ENCODE measurements at places on chromosomes 2 and 18.

GRCh38 chr2:202042444-202042843 lies 8.8 kb downstream of the FZD7 start:
- no peak for DNase-seq

DNA sequence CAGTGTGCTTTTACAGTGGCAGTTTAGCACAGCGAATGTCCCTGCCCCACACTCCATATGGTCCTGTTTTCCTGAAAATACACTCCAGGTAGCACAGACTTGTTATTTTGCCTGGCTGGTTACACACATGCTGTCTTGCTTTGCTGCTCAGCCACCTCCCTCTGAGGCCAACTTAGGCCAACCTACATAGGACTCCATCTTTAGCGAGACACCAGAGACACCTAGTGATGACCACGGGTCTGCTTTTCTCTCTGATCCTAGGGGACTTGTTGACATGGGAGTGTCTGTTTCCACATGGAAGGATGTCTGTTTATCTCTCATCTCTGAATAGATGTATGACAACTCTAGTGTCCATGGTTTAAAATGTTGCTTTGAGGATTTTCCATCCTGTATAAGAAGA lies 43.3 kb downstream of the PLEKHB2 start:
- no peak for DNase-seq

GRCh38 chr2:105925390-105925789 lies 180.7 kb downstream of the NCK2 start:
- DNase-seq, result no peak

GRCh38 chr2:113077921-113078320 lies 10.2 kb downstream of the IL1F10 start:
- DNase-seq, result no peak

DNA sequence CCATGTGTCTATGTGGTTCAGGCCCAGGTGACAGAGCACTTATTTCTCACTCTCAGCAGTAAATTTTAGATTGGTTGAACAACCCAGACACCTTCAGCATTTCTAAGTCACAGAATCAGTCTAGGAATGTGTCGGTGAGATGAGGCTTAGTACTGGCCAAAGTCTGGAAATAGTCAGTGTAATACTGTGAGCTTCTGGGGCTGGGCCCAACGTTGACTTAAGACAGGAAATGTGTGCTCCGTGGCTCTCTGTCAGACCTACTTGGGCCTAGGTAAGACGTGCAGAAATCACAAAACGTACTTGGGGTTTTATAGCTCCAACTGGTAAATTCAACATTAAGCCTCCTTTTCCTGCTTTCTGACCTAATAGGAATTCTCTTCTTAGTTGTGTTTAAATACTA lies 160.3 kb upstream of the COL3A1 start:
- DNase-seq, result no peak

DNA sequence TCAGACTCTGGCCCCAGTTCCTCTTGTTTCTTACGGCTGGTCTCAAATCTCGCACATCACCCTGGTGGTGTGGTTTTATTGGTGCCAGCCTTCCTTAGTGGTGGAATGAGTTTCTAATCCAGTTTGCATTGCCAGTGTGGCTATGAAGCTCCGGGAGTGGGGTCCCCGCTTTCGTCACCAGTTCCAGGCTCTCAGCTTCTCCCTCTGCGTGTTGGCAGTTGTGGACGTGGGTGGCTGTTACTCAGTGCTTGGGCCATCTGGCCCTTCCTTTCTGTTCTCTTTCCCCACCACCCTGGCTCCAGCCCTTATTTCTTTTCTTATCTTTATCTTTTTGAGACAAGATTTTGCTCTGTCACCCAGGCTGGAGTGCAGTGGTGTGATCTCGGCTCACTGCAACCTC lies 30.1 kb downstream of the EFR3B start:
- DNase-seq, result no peak

DNA sequence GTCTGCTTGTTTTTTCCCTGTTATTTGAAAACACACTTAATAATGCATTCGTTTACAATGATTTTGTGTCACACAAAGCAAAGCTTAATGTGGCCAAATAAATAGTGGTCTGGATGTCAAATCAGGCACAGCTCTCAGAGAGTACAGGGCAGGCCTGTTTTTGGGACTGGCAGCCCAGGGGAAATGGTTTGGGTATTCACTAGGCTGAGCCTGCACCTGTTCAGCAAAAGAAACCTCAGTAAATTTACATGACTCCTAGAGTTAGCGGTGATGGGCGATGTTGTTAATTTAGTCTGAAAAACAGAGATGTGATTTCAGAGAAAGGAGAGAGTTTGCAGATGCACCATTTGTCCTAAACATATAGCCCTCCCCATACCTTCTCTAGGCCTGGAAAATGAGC lies 197.1 kb downstream of the ALK start:
- DNase-seq, result no peak

GRCh38 chr2:239871481-239872435 lies 153.4 kb downstream of the NDUFA10 start:
- no peak for DNase-seq

DNA sequence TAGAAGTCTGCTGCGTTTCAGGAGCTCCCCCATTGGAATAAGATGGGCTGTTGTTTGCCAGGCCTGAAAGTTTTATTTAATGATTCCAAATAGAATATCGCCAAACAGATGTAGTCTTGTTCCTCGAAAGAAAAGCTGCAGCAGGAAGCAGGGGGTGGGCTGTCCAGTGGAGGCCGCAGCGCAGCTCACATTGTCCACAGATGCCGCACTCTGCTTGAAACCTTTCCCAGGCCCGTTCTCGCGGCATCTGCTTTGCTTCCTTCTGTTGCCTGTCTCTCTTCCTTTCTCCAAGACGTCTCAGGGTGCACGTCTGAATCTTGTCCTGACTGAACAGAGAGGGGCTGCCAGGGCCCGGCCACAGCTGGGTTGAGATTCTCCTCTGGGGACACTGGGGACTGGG lies 12.4 kb upstream of the IGFBP2 start:
- no peak for DNase-seq

- no peak for DNase-seq
These were observed 139.0 kb downstream of the DDX1 start for GRCh38 chr2:15730545-15731212.

DNA sequence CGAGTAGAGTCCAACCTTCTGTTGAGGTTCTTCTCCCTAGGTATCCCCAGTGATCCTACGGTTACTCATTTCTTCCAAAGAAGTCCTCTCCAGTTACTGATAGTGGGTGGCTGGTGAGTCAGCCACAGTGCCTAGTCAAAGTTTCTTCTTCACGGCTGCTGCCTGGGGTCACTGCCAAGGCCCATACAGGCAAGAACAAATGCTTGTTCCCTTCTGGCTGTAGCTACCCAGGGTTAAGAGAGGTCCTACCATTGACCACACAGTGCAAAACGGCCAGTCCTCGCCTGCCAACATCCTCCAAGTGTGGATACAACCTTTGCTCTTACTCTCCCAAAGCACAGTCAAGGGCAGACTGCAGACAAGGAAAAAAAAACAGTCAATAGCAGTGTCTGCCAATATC lies 2.9 kb upstream of the PTPN4 start:
- peak; percentile 69 for DNase-seq

GRCh38 chr2:197784956-197785941 lies at the start of gene BOLL:
BOLL (minus strand) TSS chr2:197785319; CDS start chr2:197781850, 3,469 bp downstream.
- no peak for DNase-seq

- no peak for DNase-seq
These were observed 461.9 kb upstream of the CDH7 start for GRCh38 chr18:65288908-65289307.

GRCh38 chr2:158130832-158131473 lies 29.3 kb downstream of the UPP2 start:
- DNase-seq, result no peak

GRCh38 chr2:163155279-163155883 lies 316.8 kb upstream of the KCNH7 start:
- DNase-seq, result no peak
